Mesendoderm (in vitro differentiated cells): ENCODE measurements at places on chromosomes 2 and 18.

DNA sequence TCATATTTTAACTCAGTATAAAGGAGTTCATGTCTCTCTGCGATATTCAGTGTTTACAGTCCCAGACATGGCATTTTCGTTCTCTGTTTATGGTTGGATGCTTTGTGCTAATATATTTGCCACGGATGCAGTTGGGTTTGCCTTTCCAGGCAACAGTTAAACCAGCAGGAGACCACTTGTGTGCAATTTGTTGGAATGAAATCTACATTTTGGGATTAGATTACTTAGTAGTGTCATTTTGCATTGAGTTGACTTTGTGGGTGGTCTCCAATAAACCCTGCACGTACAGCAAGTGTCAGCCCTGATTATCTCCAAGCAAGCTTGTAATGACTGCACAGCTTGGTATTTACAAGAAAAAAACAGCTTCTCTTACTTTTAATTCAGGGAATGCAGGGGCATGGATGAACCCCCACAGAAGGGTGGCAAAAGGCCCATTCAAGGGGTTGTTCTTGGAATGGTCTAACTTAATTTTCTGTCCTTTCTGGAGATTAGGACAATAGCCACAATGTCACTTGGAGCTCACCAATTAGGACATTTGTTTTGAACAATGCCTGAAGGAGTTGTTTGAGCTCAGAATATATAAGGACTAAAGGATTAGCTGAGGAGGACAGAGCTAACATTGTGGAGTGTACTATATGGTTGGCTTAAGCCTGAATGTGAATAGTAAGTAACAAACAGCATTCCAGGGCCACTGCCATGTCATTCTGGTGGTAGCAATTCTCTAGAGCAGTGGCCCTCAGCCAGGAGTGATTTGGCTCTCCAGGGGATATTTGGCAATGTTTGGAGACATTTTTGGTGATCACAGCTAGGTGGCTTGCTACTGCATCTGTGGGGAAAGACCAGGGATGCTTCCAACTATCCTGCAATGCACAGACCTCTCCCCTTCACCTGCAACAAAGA is 121.5 kb downstream of the SLC4A3 start:
- DNase-seq, result no peak

DNA sequence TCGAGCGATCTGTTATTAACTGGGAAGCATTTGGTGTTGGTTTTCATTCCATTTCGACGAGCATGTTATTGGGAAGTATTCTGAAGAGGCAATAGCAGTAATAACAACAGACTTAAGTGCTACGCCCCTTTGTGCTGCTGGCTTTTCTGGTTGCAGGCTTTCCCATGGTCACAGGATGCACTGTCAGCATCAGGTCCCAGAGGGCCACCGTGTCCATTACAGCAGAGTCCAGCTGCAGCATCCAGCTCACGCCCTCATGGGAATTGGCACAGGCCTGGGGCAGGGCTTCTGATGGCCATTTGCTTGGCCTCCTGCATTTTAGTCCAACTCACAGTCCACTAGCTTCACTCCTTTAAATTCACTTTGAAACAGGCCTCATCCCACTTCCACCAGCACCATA is 44.4 kb downstream of the BCL2L11 start:
- DNase-seq, result no peak

- DNase-seq, result no peak
Observed at GRCh38 chr18:63457977-63458376, 18.8 kb upstream of the SERPINB5 start.

DNA sequence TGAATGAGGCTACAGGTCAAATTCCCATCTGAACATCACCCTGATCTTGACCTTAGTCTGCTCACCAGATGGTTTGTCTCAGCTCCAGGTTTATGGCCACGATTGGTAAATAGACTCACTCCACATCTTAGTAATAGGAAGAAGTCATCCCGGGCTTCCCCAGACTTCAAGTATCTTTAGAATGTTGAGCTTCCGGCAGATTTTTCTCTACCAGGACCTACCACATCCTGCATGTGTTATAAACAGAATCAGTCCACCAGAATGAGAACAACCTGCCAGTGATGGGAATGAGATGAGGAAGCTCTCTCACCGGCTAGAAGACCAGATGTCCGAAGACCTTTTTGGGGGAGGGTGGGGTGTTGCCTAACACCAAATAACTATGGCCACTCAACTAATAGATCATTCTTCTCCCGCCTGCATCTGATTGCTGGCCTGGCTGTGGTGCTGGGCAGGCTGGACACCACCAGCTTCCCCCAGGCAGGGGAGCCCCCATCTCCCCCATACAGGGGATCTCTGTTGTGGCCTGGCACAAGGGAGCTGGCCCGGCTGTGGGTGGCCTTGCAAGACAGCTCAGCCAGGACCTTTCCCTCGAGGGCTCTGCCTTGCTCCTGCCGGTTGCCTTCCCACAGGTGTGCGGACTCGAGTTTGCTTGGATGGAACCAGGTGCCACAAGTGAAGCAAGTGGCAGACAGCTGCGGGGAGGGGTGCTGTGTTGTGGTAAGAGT is 88.5 kb downstream of the SH3RF3 start:
- no peak for DNase-seq

DNA sequence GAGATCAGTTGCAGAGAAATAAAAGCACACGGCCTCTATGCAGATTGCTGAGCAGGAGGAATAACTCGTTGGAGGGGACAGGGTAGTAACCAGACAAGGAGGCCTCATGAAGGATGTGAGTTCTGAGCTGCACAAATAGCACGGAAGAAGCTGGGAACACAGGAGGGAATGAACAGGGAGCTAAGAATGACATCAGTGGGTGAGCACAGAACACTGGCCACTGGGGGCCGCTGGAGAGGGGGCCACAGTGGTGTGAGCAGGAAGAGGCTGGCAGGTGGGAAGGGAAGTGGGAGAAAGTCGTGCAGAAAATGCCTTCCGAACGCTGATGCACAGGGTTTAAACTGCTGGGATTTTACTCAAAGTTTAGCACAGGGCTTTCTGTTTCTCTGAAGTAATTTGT is 61.0 kb downstream of the ZAP70 start:
- DNase-seq, result peak; percentile 63

- peak; percentile 90 for DNase-seq
Observed at GRCh38 chr2:168160897-168161296, 86.5 kb downstream of the STK39 start.

DNA sequence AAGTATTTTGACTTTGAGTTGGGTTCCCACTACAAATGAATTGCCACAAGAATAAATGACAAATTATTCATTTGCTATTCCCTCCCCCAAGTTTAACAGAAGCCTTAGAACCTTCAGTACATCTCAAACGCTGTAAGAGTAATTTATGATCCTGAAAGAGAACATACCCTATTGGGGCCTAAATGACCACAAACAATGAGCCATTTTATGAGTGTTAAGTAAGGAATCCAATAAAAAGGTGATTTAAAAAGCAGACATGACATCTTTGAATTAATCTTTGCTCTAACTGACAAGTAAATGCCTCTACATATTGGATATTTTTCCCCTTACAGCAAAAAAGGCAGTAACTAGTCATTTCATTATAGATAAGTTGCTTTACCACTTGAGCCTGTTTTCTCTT is 136.9 kb downstream of the NRXN1 start:
- no peak for DNase-seq

DNA sequence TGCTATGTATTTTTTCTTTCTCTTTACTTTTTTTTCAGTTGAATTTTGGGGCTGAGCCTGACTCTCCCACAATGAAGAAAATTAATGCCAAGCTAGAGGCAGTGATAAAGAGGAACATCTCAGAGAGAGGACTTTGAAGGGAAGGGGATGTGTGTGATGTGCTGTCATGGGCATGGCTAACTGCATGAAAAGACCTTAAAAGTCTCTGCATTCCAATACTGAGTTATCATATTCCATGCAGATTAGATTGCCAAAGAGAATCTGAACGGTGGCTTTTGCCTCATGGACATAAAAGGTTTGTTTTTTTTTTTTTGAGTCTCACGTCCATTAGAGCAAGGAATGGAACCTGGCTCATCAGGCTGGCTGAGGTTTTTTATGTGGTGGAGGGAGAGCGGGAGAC is 213.9 kb downstream of the PIK3C3 start:
- no peak for DNase-seq

DNA sequence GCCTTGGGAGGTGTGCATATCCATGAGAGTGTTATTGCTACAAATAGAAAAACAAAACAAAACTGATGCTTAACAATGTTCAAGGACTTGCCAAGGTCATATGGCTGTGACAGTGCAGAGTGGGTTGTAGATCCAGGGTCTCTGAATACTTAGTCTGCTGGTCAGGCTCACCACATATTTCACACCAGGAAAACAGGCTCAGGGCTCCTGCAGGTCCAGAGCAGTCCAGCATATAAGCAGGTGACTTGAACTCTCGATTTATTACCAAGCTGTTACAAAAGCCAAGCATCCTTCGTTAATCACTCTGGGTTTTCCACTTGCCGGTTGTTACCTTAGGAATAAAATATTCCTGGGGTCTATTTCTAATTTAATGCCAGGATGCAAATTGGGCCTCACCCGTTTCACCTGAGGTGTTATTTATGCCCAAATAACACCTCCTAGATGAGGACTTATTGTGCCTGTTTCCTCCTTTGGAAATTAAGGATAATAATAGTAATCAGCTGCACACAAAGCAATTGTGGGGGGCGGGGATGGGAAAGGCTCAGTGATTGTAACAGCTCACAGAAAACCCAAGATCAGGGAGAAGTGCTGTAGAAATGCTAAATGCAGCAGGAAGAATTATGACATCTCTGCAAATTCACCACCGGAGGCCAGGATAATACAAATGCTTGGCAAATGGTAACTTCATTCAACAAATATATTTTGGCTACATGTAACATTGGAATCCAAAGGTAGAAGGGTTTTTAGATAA is 72.9 kb downstream of the TMEM182 start:
- DNase-seq, result no peak
